ENCODE measurements at places on chromosomes 4 and X. TPM values are rescaled to one million over a fixed set of nuclear protein-coding genes. Genes with fewer than 3 reads are reported as not detected.

MAGEB10 gene
- total RNA-seq: not detected

NUP62CL gene
- not detected for total RNA-seq

USP38 gene
- total RNA-seq: 15.7 TPM

GK2 gene
- not detected for total RNA-seq

XAGE3 gene
- total RNA-seq: not detected

GPR143 gene
- not detected for total RNA-seq

Data from fibroblast of lung (primary cell).